CD4-positive, alpha-beta T cell treated with Interleukin-6 for 4 hours (primary cell): ENCODE measurements at places on chromosomes 3 and 15.

- no peak for DNase-seq
These were observed 145.4 kb downstream of the AKAP13 start for GRCh38 chr15:85525755-85526154.

DNA sequence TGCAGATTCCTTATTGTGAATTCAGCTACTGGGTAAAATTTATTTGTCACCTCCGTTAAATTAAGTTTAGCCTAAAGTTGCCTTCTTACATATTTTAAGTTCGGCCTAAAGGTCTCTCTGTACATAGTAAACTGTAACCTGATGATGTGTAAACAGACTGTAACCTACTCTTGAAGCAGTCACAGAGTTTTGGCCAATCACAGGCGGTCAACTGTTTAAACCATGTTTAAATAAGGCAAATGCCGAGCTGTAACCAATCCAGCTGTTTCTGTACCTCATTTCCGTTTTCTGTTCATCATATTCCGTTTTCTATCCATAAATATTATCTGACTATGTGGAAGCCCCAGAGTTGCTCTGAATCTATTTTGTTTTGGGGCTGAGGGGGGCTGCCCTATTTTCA is 2.4 kb upstream of the ADAMTSL3 start:
- no peak for DNase-seq

- peak; percentile 76 for DNase-seq
These were observed 205.7 kb upstream of the ZPLD1 start for GRCh38 chr3:102229062-102229655.

DNA sequence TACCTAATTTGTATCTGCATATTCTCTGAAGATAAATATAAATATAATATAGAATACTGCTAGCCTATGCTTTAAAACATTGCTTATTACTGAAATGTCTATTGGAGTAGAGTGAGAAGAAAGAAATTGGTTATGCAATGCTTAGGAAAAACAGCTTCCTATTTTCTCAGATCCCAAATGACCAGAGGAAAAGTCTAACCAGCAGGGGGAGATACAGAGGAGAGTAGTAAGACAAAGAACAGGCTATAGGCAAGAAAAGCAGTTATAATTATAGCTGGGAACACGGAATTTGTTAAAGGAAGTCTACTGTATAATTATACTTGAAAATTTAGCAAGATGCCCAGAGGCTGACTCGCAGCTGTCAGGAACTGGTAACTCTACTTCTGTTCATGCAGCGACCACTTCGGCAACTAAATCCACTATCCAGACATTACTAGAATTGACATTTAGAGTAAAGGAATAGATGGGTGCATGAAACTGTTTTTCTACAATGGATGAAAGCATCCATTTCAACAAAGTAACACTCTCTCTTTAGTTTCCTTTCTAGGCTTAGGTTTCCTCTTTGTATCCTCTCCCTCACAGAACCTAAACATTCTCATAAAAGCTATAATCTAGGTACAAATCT is 97.2 kb downstream of the TBC1D5 start:
- DNase-seq, result peak; percentile 2

- no peak for DNase-seq
These were observed 71.0 kb downstream of the SLMAP start for GRCh38 chr3:57826952-57827723.
